Globus pallidus (tissue), 1 donor: ENCODE measurements at places on chromosomes 7 and 10.

DNA sequence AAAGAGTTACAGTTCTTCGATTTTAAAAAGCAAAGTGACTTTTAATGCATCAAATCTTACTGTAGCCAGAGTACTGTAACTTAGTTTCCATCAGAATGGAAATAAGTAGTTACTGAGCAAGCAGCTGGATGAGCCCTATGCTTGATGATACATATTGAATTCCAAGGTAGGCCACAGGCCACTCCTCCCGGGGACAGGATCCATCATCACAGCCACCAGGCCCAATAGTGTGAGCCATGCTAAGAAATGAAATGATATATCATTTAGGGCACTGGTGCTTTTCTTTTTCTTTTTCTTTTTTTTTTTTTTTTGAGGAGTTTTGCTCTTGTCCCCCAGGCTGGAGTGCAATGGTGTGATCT is 42.9 kb upstream of the TOMM7 start:
- no peak for DNase-seq

DNA sequence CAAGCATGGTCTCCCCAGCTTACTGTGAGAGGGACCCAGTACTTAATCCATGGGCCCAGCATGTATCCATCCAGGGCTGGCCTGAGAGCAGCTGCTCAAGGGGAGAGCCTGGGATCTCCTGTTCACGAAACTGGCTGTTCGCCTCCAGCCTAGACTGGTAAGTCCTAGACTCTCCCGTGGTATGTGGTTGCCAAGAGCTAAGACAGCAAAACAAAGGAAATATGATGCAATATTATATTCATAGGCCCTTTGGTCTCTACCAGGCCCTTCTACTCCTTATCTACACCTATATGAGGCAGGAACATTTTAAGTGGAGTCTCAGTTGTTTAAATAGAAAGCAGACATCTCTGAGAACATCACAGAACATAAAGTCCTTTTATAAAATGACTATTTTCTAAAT is 28.9 kb upstream of the STK17A start:
- DNase-seq, result no peak

GRCh38 chr7:44263326-44264082 is 61.9 kb downstream of the CAMK2B start:
- no peak for DNase-seq

DNA sequence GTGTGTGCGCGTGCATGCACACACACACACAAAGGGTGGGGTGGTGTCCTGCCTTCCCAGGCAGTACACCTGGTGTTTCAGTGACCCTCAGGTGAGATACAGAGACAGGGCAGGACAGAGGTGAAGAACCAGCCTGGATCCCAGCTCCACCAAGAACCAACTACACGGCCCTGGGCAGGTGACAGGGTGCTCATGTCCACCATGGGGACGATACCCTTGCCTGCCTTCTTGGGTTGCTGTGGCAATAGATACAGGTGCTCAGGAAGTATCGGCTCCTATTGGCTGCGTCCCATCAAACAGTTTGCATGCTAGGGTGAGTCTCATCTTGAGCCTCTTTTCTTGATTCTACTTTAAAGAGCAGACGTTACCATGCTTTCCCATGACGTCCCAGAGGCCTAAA is 33.7 kb upstream of the CXCL12 start:
- no peak for DNase-seq

- DNase-seq, result no peak
These were observed 321.8 kb downstream of the DPP6 start for GRCh38 chr7:154373956-154374355.

DNA sequence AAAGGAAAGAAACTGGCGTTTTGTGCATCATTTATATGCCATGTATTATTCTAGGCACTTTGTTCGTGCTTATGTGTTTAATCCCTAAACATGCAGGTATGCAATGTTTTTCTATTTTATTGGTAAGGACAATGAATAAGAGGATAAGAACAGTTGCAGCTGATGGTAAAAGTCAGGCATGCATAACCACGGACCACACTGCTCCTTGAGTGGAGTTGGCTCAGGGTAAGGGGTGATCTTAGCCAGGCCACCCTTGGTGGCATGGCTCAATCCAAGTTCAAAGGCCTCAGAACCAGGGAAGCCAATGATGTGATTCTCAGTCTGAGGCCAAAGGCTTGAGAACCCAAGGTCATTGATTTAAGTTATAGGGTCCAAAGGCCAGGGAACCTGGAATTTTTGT is 1068.1 kb downstream of the NRG3 start:
- no peak for DNase-seq

- DNase-seq, result peak; percentile 69
These were observed 8.0 kb upstream of the ZNRF2 start for GRCh38 chr7:30276203-30276900.

- no peak for DNase-seq
These were observed 334 bp downstream of the ZNF800 start for GRCh38 chr7:127392182-127392565.

DNA sequence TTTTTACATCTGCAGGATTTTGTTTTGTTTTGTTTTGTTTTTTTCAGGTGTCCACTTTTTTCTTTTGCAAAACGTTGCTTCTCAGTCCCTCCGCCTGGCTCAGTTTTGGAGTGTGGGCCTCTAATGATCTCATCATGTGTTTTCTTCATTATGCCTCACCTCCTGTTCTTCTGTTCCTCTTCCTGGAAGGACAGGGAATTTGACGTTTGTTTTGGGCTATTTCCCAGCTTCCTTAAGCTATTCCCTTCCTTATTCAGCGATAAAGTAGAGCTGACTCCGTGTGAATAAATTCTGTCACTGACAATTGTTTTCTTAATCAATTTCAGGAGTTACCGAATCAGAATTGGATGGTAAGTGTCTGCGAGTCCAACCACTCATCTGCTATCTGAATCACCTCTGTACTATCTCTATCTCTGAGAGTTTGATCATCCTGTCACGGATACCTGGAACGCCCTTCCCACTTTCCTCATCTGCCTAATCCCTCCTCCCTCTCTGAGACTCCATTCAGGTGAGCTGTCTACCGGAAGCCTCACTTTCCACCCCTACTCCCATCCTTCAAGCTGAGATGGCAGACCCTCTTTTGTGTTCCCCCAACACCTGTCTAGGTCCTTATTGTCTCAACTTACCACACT is 218.4 kb downstream of the GATA3 start:
- DNase-seq, result no peak

GRCh38 chr10:59072038-59072437 is 104.4 kb upstream of the PHYHIPL start:
- no peak for DNase-seq

- no peak for DNase-seq
These were observed 573.0 kb upstream of the IGFBP3 start for GRCh38 chr7:46494028-46494427.

DNA sequence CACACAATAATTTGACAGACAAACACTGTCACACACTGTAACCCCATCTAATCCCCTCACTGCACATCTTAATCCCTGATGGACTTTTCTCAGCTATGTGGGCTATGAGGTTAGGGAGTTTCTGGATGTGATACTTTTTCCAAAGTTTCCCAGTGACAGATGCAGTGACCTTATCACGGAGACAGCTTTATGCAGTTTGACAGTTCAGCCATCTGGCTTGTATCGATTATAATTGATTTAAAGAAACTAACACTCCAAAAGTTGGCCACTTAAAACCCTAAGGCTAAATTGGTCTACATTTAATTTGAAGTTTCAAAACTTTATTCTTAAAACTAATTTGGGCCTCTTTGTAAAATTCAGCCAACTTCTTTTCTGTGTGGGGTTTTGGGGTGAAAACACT is 196.7 kb downstream of the SDK1 start:
- no peak for DNase-seq
